ENCODE measurements at places on chromosomes 2 and 18.

DNA sequence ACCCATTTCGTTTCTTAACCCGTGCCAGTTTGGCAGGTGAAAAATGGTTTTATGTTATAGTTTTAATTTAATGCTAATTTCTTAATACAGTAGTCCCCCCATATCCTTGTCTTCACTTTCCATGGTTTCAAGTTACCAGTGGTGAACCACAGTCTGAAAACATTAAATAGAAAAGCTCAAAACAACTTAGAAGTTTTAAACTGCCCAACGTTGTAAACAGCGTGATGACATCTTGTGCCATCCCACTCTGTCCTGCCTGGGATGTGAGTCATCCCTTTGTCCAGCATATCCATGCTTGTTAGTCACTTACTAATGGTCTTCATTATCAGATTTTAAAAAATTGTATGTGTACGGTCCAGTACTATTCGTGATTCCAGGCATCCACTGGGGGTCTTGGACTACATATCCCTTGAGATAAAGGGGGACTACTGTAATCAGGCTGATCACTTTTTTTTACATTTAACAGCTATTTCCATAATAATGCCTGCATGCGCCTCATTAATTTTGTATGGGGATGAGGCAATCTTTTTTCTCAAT is 31.9 kb downstream of the SLC66A3 start:
- DNase-seq = no peak

GRCh38 chr2:67712484-67712883 is 315.4 kb downstream of the ETAA1 start:
- DNase-seq = no peak

DNA sequence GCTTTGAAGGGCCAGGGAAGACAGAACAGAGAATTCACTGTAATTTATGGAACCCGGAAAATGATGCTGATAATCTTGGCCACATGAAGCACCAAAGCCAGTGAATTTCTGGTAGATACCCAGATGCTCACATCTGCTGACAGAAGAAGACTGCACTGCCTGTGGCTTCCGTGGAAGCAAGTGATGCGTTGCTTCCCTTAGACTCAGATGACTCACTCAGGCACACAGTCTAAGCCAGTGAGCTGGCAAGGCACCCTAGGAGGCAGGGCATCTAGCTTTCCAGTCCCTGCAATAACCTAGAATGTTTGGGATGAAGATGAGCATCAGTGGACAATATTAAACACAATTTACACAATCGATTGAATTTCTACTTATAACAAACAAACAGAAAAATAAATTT is 284.7 kb downstream of the CMPK2 start:
- no peak for DNase-seq

DNA sequence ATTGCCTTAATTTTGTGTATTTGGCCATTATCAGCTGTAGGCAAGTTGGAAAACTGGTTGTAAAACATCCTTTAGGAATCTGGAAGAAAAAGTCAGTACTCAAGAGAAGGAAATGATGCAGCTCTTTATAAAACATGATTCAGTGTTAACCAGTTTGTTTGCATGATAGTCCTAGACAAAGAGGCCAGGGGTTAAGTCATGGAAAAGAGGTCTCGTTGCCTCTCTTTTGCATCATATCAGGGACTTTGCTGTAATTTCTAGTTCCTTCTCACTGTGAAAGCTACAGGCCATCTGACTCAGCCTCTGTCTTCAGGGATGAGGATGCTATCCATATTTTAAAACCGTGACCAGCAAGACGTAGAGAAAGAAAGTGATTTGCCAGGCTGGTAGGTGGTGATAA is 38.0 kb downstream of the NPAS2 start:
- no peak for DNase-seq

- no peak for DNase-seq
These were observed 209.2 kb downstream of the MYT1L start for GRCh38 chr2:2121887-2122286.

DNA sequence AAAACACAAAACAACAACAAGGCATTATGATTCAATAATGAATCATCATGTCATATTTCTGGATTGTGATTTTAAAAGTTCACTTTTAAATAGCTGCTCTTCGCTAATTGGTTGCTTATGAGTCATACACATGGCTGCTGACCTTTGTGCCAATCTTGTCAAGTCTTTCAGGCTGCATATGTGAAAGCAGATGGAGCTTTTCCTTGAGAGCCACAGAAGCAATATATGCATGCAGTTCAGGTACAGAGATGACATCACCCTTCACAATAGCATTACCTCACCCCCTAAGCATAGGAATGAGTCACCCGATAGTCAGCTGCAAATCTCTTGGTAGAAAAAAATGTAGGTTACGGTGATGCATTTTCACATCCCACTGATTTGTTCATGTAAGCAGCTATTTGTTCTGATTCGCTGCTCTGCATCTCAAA is 27.2 kb downstream of the EIF2AK3 start:
- peak; percentile 58 for DNase-seq

GRCh38 chr2:32399221-32399620 is 42.4 kb downstream of the BIRC6 start:
- DNase-seq = no peak

- no peak for DNase-seq
These were observed 114.8 kb downstream of the ATL2 start for GRCh38 chr2:38262069-38262871.

- DNase-seq = no peak
These were observed 33.7 kb downstream of the NFATC1 start for GRCh38 chr18:79429381-79429780.

- no peak for DNase-seq
These were observed 16.1 kb upstream of the CREB1 start for GRCh38 chr2:207513551-207514257.
